ENCODE measurements at places on chromosomes 3 and 15.

- DNase-seq, result peak; percentile 7
Observed at GRCh38 chr15:48433226-48433886, 102.1 kb downstream of the DUT start.

DNA sequence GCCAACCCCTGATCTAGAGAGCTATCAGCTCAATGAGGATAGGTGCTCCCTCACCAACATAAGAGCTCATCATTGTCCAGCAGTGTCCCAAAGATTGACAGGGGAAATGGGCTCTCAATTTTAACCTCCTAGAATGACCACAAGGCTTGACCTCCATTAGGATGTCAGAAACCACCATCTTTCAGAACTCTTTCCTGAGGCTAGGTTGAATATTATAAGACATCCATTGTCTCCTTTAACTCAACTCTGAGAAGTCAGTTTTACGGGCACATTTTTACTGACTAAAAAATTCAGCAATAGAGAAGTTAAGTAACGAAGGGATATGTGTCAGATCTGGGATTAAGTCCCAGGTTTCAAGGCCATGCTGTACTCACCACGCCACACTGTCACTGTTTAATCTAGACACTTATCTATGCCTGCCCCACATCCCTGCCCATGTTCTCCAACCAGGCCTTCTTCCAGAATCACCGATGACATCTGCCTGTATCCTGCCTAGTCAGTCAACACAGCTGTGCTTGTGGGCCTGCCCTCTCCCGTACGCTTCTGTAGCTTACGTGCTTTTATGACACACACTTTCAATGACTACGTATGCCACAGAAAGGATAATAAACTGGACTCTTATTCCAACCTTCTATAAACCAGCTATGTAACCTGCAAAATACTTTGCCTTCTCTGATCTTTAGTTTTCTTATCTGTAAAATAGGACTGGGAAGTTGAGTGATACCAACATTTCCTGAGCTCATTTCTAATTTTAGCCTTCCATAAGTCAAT is 17.1 kb upstream of the MUC13 start:
- DNase-seq, result no peak

GRCh38 chr15:70912187-70912586 is 19.6 kb downstream of the LRRC49 start:
- DNase-seq, result no peak

GRCh38 chr15:38463893-38464292 is 10.0 kb downstream of the FAM98B start:
- no peak for DNase-seq

GRCh38 chr15:95025924-95026728 is 794.8 kb downstream of the MCTP2 start:
- peak; percentile 3 for DNase-seq

DNA sequence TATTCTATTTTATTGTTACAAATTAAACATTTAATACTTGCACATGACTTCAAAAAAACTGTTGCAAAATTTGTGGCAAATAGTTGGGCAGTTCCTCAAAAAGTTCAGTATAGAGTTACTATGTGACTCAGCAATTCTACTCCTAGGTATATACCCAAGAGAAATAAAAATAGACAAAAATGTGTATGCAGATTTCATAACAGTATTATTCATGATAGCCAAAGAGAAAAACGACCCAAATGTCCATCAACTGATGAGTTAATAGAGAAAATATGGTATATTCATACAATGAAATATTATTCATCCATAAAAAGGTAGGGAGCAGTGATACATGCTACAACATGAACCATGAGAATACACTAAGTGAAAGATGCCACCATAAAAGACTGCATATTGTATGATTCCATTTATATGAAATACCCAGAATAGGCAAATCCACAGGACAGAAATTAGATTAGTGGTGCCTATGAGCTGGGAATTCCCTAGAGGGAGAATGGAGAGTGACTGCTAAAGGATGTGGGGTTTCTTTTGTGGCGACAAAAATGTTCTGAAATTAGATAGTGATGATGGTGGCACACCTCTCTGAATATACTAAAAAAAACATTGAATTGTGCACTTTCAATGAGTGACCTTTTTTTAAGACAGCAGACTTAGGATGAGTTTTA is 31.6 kb upstream of the CLASP2 start:
- DNase-seq, result no peak

GRCh38 chr3:58725326-58725853 is 58.8 kb upstream of the FAM3D start:
- no peak for DNase-seq

- no peak for DNase-seq
Observed at GRCh38 chr3:33221241-33221640, 2.6 kb upstream of the SUSD5 start.

DNA sequence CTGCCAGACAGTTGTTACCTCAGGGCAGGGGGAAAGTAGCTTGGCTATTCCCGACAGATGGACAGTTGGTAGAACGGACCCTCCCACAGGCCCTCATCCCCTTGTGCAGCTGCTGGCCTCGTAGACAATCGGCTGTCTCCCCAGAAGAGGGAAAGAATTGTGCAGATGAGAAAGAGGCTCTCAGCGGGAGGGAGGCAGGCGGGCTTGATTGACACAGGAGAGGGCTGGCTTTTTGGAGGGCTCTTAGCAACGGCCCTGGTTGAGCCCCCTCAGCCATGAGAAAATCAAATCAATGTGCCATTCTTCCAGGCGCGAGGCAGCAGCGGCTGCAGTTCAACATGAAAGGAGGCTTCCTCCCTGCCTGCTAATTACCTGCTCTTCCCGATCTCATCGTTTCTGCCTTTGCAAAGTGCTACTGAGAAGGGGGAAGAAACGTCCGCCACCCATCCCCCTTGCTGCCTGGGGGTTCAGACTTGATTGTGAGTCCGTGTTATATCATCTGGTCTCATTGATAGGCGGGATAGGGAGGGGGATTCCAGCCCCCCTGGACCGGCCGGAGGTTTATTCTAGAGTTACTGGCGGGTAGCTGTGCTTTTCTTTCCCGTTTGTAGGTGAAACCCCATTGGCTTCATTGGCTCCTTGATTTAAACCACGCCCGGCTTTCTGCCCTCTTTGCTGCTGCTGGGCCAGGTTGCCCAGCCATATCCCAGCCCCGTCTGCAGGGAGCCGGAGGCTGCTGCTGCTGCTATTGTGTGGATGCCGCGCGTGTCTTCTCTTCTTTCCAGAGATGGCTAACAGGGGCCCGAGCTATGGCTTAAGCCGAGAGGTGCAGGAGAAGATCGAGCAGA is at the start of gene TAGLN3:
TSS of gene TAGLN3 (plus strand) at position 287 of the 848 bp plus-strand sequence. CDS start at position 788, 501 bp downstream.
- DNase-seq, result no peak

DNA sequence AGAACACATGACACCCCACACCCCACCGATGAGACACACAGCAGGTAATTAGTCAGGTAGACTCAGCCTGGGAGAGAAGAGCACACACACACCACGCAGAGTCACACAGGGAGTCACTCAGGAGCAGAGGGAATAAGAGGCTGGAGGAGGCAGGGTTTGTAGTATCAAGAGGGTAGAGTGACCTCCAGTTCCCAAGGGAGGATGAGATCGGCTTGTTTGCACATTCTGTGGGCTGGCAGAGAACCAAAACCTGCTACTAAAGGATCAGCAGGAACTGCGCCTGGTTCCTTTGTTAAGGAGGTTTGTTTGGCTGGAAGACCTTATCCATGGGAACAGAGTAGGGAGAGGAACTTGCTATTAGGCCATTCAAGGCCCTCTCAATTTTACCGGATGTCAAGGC is 281.4 kb upstream of the SLCO3A1 start:
- DNase-seq, result no peak

- DNase-seq, result no peak
Observed at GRCh38 chr3:188546835-188547670, 393.1 kb downstream of the LPP start.

- no peak for DNase-seq
Observed at GRCh38 chr15:29557171-29557570, 265.1 kb downstream of the TJP1 start.

GRCh38 chr3:31289584-31289983 is 243.1 kb upstream of the STT3B start:
- DNase-seq, result no peak

DNA sequence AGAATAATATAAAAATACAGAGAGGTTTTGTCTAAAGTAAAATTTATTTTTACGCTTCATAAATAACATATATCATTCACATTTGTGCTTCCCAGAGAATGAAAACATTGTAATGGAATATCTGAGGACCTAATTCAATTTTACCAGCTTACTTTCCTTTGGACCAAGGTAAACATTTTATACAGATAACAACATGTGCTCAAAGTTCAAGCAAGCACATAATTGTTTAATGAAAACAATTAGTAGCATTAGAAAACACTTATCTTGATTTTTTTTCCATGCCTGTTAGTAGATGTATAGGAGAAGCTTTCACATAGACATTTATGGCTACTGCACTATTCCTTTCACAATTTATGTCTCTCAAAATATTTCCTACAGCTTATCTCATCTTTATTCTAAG is 400.0 kb downstream of the ZIC1 start:
- DNase-seq, result no peak

DNA sequence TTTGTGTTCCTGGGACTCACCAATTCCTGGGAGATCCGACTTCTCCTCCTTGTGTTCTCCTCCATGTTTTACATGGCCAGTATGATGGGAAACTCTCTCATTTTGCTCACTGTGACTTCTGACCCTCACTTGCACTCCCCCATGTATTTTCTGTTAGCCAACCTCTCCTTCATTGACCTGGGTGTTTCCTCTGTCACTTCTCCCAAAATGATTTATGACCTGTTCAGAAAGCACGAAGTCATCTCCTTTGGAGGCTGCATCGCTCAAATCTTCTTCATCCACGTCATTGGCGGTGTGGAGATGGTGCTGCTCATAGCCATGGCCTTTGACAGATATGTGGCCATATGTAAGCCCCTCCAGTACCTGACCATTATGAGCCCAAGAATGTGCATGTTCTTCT is 16.8 kb downstream of the OR4F15 start:
- no peak for DNase-seq

DNA sequence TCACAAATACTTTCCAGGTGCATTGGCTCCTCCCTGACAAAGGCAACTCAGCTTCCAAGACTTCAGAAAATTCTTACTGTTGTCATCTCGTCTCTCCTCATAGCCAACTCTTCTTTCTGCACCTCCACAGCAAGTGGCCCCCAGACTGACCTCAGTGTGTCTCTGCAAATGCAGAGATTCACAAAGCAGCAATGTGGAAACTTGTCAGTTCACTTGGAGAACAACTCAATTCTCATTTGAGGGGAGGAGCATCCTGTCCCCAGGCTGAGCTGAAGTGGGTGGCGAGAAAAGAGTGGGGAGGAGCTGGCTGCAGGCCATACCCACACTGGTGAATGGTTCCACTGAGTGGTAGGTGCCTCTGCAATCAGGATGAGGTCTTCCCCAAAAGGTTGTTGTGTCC is 248.7 kb upstream of the IL12A start:
- DNase-seq, result no peak

DNA sequence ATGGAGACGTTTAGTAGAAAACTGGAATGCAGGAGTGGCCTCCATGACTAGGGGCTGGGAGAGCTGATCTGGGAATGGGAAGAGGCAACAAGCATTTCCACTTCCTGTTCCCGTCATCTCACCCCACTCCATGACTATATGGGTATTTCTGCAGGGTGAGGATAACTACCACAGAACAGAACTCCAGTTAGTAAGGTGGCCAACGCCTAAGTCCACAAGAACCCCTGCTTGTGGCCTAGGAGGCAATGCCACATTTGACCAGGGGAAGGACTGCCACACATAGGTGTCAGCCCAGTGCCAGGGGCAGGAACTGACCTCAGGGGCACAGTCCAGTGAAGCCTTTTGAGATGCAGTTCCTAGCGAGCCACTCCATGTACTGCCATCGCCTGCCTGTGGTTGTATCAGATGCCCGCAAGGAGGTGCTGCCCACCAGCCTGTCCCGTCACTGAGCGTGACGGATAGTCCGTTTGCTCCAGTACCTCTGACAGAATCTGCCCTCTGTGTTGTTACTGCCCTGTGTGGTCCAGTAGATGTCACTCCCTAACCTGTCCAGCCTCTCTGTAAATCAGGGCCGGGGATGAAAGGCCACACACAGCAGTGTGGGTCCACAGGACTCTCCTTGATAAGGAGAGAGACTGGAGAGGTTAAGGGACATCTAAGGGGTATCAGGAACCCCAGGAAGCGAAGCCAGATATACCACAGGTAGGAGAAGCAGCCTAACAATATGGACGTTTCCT is 3.5 kb upstream of the MTFMT start:
- peak; percentile 49 for DNase-seq

DNA sequence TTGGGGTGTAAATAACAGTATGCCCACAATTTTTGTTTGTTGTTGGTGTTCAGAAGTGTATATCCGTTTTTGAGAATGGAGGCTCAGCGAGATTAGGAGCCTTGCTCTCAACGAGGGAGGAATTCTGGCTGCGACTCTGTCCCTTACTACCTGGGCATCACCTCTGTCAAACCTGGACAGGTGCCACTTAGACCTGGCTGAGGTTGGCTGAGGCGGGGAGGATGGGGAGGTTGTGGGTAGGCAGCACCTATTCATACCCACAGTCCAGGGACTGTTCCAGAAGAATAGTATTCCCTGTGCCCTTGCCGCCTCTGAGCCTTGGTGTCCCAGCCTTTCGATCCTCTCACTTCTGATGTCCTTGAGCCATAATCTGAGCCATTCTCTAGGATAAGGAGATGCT is 99.9 kb downstream of the LINGO1 start:
- DNase-seq, result no peak

DNA sequence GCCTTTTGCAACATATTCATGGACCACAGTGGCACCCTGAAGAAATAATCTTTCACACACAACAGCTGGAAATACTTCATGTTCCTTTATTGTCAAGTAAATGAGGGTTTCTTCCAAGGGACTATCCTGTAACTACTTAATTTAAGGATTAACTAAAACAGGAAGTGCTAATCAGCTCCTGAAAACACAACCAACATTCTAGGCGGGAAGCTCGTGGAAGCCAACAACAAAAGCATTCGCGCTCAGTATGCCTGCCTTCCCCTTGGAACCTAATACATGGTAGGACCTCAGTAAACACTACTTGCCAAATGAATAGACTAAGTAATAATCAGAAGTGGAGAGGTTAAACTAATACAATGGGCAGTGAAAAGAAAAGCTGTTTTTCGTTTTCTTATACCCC is 300.9 kb downstream of the RORA start:
- no peak for DNase-seq

- DNase-seq, result no peak
Observed at GRCh38 chr3:195403841-195404408, 38.9 kb downstream of the ACAP2 start.

- DNase-seq, result no peak
Observed at GRCh38 chr3:197491923-197492664, 63.7 kb downstream of the BDH1 start.

- no peak for DNase-seq
Observed at GRCh38 chr3:15295506-15295905, 36.9 kb downstream of the SH3BP5 start.

DNA sequence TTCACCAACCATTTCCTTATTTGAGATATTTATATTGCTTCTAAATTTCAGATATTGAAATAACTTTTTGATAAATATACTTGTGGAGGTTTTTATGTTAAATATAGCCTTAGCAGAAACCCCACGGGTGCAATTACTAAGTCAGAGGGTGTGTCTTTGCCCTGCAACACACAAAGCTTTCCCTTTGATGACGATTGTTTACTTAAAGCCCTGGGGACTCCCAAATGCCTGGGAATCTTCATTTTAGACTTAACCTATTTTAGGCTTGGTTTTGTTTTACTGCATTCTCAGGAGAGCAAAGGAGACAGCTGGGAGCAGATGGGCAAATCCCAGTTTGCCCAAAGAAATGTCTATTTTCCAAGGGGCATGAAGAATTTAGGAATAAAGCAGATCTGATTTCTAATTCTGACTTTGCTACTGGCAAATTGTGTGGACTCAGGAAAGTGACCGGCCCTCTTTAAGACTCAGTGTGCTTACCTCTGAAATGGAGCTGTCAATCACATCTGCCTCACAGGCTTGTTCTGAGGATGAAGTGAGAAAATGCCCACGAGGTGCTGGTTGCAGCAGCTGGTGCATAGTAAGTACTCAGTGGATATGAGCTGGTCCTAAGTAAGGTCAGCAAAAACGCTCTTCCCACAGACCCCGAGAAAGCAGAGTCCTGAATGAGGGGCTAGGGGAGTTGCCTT is 49.3 kb upstream of the CA12 start:
- no peak for DNase-seq

Data from H54 (cell line).